ENCODE measurements at places on chromosomes 13 and 19.

DNA sequence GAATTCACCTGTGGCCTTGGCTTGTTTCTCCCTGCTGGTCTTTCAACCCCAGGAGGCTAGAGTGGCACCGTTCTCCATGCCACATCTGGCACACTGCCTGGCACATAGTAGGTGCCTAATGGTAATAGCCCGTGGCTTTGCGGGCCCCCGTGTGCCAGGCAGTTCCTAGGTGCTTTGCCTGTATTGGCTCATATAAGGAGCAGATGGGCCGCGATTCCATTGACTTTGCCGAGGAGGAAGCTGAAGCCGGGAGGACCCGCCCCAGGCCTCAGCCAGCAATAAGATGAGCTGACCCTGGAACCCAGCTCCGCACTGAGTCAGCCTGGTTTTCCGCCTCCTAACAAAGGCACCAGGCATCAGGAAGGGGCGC lies 807 bp downstream of the PGLYRP1 start:
- DNase-seq: no peak

DNA sequence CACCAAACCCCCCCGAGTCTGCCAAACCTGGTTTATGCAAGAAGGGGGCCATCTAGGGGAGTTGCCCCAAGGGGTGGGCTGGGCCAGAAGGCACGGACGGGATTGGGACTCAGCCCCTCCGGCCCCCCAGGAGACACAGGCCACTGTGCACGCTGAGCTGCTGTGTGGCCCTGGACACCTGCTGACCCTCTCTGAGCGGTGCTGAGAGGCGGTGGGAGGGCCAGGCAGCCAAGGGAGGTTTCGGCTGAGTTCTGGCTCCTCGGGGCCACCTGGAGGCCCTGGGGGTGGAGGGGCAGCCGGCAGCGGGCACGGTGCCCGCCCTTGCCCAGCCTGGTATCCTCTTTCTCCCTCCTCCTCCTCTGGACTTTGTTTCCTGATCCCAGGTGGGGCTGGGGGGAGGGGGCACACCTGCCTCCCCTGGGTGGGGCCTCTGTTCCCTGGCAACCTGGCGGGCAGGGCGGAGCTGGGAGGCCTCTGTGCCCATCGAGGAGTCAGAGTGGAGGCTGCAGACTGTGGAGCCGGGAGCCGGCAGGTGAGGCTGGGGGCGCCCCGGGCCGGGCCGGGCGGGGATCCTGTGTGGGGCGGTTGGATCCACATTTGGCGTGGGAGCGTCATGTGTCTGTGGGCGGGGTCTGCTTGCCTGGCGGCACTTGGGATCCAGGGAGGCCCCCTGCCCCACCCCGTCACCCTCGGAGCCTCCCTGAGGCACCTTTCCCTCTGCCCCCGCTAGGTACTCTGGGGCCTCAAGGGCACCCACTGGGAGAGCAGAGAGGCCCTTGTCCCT lies at the start of gene MISP:
MISP (plus strand) TSS at position 473 of the 784 bp plus-strand sequence. CDS start 5,835 bp downstream, outside the sequence.
- DNase-seq: peak; percentile 94

GRCh38 chr13:33099860-33100259 lies 83.6 kb downstream of the KL start:
- DNase-seq: no peak

DNA sequence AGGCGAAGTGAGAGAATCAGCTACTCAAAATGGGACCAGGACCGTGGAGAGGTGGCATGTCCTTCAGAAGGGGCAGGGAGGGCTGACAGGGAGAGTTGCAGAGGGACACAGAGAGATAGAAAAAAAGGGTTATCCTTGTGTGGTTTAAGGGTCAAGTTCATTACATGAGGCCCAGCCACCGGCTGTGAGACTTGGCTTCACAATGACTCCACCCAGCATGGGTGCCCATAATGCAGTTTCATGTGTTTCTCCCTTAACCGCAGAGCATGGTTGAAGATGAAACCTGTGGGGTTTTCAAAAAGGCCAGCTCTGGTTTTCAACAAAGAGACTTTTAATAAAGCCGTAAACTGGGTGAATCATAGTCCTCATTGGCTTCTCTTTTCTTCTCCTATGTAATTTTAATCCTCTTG lies 164.6 kb downstream of the KLF5 start:
- no peak for DNase-seq
